ENCODE measurements at places on chromosomes 2 and 18.

DNA sequence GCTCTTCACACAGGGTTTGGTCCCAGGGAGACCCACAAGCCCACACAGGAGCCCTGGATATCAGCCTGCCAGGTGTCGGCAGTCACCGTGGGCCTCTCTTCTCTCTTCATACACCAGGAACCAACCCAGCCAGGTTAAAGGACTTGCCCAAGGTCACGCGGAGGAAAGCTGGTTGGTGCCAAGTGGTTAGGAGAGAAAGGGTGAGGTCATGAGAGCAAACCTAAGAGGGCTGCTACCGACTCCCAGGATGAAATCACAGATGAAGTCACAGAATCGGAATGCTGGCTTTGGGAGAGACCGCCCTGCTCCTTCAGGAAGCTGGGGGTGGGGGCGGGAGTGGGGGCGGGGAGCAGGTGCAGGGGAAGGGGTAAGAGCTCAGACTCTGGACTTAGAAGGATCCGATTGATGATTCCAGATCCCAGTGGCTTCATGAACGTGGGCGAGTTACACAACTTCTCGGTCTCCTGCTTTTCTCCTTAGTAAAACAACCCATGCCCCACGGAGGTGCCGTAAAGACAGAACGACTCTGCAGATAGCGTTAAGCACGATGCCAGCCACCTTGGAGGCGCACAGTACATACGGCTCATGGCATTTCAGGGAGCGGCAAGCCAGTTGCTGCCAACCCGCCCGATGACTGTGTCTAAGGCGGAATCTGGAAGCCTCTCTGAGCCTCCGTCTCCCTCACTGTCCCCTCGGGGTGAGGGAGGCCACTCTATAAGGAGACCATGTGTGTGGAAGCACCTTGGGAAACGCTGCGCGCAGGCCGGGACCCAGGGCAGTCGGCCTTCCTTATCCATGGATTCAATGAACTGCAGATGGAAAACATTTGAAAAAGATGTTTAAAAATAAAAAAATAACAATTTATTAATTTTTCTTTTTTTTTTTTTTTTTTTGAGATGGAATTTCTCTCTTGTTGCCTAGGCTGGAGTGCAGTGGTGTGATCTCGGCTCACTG lies 23.0 kb upstream of the TAF1B start:
- DNase-seq = no peak

DNA sequence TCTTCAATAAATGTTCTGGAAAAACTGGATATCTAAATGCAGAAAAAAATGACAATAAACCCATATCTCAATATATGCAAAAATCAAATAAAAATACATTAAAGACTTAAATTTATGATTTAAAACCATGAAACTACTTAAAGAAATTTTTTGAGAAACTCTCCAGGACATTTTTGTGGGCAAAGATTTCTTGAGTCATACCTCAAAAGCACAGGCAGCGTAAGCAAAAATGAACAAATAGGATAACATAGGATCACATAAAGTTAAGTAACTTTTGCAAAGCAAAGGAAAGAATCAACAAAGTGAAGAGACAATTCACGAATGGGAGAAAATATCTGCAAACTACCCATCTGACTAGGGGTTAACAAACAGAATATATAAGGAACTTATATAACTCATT lies 1545.5 kb downstream of the SUCLG1 start:
- DNase-seq = no peak

DNA sequence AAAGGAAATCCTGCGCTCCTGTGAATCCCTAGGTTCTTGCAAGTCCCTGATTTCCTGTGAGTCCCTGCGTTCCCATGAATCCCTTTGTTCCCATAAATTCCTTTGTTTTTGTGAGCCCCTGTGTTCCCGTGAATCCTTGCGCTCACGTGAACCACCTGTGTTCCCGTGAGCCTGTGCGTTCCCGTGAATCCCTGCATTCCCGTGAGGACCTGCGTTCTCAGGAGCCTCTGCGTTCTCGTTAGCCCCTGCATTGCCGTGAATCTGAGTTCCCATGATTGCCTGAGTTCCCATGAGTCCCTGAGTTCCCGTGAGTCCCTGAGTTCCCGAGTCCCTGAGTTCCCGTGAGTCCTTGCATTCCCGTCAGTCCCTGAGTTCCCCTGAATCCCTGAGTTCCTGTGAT lies 71.5 kb downstream of the SNTG2 start:
- no peak for DNase-seq

GRCh38 chr2:173232956-173233744 lies 121.5 kb upstream of the CDCA7 start:
- no peak for DNase-seq

- DNase-seq = no peak
Observed at GRCh38 chr2:220575963-220576362, 948.5 kb downstream of the SLC4A3 start.

- no peak for DNase-seq
Observed at GRCh38 chr2:190950566-190950991, 63.4 kb downstream of the STAT1 start.

GRCh38 chr2:62415518-62415917 lies 90.5 kb downstream of the TMEM17 start:
- DNase-seq = no peak

GRCh38 chr18:21000667-21001066 lies 110.9 kb downstream of the ROCK1 start:
- DNase-seq = no peak

GRCh38 chr2:137206069-137206468 lies 440.7 kb downstream of the THSD7B start:
- no peak for DNase-seq

- no peak for DNase-seq
Observed at GRCh38 chr2:10232096-10232815, 70.4 kb upstream of the HPCAL1 start.
